ENCODE measurements at places on chromosomes 4 and X.

- DNase-seq = peak; percentile 11
Measured at GRCh38 chr4:97912156-97912555, 231.1 kb downstream of the STPG2 start.

GRCh38 chrX:68204521-68205038 lies 228.7 kb downstream of the OPHN1 start:
- DNase-seq = no peak

DNA sequence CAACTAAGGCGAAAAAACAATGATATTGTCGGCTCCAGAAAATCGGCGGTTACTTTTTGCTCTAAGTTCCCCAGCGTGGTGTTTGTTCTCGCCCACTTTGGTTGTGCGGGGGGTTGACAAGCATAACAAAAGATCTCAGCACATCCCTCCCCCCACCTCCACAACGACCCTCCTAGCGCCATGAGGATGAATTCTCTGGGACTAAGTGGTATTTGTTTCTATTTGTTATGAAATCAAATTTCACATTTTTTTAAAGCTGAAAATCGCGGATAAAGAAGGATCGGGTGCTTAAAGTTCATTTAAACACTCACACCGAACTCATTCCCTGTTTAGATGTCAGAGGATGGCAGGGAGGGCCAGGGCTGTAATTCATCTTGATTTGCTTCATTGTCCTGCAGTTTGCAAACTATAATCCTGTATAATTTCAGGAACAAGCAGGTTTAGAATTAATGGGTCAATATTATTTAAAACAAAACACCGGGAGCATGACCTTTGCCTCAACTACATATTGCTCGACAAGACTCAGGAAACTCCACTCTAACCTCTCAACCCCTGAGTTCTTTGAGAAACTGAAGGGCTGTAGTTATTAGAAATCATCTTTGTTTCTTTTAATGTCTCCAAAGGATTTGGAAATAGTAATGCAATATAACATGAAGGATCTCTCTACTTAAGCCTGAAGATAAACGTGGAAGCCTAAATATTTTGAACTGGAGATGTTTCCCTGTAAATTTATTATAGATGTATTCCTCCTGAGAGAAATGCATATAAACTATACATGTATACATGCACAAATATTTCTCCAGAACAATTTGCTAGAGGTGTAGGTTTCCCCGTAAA lies 6.4 kb downstream of the PITX2 start:
- DNase-seq = no peak

DNA sequence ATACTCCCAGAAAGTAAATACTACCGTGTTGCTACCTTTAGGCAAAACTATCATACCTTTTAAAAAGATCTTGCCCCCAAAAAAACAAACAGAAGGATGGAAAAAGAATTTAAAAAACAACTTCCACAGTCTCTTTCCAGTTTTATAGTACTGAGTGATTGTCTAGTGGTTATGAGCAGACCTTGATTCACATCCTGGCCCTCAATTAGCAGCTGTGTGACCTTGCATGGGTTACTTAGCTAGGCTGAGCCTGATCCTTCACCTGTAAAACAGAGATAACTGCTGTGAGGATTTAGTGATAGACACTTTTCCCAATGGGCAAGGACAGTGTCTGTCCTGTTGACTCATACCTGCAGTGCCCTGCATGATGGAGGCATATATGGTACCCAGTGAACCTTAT lies 49.0 kb downstream of the SMAD1 start:
- no peak for DNase-seq

- DNase-seq = no peak
Measured at GRCh38 chrX:49838374-49838773, 9.3 kb downstream of the PAGE4 start.

DNA sequence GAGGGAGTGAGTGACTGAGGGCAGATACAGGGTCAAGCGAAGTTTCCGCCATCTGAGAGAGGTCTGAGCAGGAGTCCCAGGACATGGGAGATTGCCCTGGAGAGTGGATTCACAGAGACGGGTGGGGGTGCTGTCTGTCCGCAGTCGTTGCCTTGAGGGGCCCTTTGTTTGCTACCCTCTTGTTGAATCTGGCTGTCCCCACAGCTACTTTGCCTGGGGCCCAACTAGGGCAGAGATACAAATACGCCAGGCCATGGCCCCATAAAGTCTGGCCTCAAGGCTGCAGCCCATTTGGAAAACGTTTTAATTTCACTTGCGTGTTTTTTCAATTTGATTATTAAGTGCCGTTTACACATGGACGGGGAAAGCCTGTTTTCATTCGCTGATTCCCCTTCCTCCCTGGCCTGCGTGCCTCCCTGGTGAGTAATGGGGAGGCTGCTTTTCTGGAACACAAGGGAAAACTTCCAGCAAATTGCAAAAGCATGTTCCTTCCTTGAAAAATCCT lies 134.4 kb downstream of the SMIM20 start:
- peak; percentile 17 for DNase-seq

Data from mucosa of gallbladder (tissue), 1 donor.